Stimulated activated CD4-positive, alpha-beta T cell treated with anti-CD3 and anti-CD28 coated beads, TNF-alpha, amount 100 ng/mL, for 1 hour (primary cell): ENCODE measurements at places on chromosomes 5 and 9.

DNA sequence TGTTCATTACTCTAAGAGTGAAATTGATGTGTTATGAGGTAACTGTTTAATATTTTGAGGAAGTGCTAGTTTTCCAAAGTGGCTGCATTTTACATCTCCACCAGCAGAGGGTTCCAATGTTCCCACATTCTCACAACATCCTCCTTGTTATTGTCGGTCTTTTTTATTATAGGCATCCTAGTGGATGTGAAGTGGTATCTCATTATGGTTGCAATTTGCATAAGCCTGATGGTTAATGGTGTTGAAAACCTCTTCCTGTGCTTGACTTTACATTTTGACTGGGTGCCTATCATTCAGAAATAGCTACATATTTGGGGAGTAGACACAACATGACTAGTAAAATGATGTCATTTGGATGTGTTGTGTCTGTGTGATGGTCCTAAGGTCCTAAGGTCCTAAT lies 143.6 kb downstream of the MRPS30 start:
- no peak for DNase-seq

DNA sequence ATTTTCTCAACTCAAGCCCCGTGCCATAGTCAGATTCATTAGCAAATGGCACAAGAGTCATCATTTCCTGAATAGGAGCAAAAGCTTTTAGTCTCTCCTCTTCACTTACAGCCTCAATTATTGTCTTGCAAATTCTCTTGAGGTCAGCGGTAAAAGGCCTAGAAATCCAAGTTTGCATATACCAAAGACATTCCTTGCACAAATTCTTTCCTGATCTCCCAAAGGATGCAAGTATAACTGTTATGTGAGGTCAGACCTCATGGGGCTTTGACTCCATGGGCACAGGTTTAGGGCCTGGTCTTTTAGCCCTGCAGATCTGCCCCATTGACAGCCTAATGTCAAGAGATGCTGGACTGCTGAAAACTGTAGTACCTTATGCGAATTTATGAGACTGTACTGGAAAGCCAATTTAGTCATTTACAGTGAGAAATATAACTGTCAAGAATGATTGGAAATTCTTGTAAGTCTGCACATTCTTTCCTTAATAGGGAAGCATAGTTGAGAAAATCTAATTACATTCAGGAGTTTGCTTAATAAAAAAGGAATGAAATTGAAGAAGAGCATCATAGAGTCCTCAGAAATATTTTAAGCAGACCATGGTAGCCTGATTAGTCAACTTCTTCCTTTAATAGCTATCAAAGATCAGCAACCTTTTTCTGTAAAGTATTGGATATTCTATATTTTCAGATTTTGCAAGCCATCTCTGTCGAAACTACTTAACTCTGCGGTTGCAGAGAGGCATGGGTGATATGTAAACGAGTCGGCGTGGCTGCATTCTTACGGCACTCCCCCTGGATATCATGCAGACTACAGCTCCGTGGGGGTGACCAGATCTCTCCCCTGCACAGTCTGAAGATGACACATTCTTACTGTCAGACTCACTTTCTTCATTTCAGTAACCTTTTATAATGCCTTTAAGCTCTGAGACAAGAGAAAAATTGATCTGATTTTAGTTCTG lies 45.2 kb downstream of the GCNT4 start:
- DNase-seq = no peak

GRCh38 chr5:137470921-137471220 lies 28.3 kb downstream of the SPOCK1 start:
- DNase-seq = no peak

GRCh38 chr5:91049112-91049511 lies 334.0 kb downstream of the ARRDC3 start:
- no peak for DNase-seq

GRCh38 chr5:8945972-8946371 lies 599.9 kb downstream of the SEMA5A start:
- no peak for DNase-seq

DNA sequence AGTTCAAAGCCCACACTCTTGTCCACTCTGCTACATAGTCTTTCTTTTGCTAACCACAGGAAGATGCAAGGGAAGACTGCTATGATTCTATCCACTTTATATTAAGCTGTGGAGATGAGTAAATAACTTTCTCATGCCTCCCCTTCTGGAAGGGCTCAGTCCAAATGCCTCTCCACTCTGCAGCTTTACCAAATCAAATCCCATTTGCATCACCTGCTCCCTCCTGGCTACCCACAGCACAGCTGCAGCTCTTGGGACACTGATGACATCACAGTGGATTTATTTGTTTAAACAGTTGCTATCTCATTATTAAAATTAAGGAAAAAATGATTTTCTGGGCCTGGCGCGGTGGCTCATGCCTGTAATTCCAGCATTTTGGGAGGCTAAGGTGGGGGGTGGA lies 1544.9 kb upstream of the WWC1 start:
- no peak for DNase-seq
